ENCODE measurements at places on chromosomes 13 and 19. TPM values are rescaled to one million over a fixed set of nuclear protein-coding genes. Genes with fewer than 3 reads are reported as not detected.

- H3K27ac ChIP-seq = no peak overlapping the region
- no peaks in the 10 kb centered on the region for H3K36me3 ChIP-seq
- no peak overlapping the region for H3K4me3 ChIP-seq
- peak; percentile 72 for DNase-seq
- H3K4me1 ChIP-seq = no peaks in the 10 kb centered on the region
Measured at GRCh38 chr19:33406521-33407139, 33.1 kb downstream of the CEBPG start.

DNA sequence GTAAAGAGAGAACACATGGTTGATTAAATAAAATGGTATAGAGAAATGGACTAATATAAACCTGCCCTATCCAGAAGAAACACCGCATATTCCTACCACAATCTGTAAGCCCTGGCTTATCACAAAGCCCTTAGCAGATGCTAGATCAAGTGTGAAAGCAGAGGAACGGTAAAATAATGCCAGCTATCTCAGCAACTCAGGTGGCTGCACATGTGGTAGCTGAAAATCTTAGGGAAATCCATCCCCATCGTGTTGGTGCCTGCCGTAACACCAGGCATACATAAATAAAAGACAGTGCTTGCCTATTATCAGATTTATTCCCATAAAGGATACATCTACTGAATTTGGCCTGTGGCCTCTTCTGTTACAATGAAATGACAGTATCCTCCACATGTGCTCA is 304.1 kb upstream of the MAB21L1 start:
- no peaks in the 10 kb centered on the region for H3K4me1 ChIP-seq
- DNase-seq = no peak
- no peaks in the 10 kb centered on the region for H3K36me3 ChIP-seq
- no peak overlapping the region for H3K4me3 ChIP-seq
- H3K27ac ChIP-seq = no peak overlapping the region

- H3K27me3 ChIP-seq = no peaks in the 10 kb centered on the region
- H3K27ac ChIP-seq = no peak overlapping the region
- H3K36me3 ChIP-seq = no peaks in the 10 kb centered on the region
- no peak overlapping the region for H3K4me3 ChIP-seq
Measured at GRCh38 chr19:55096061-55096701, 20.5 kb downstream of the EPS8L1 start.

GRCh38 chr19:30359936-30360335 is 12.2 kb upstream of the ZNF536 start:
- H3K27me3 ChIP-seq = no peaks in the 10 kb centered on the region
- DNase-seq = no peak
- no peaks in the 10 kb centered on the region for H3K4me1 ChIP-seq

DNA sequence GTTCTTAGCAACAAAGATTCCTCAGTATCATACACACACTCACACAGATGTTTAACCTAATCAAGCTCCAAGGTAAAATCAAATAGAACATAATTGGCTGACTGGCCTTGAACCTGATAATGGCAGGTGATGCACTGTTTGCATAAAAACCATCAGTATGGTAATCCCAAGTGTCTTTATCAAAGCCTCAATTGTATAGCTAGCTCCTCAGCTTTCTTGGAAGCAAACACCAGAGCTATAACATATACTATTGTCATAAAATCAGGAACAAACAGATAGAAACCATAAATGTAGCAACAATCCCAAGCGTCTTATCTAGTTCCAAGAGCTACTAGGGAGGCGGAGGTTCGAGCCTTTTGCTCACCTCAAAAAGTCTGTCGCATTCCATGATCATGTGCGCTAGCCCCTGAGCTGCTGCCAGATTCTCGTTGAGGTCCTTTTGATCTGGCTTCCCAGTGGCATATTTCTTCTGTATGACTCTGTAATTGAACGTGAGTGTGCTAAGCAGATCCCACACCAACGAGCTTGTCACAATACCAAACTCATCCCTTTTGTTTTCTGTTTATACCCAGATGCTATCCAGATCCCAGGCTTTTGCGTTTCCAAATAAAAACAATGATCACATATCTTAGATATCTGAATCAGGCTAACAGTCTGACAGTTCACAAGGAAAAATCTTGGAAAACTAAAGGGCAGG is 95.3 kb downstream of the KL start:
- H3K27ac ChIP-seq = peak overlapping the region; percentile 82
- peak; percentile 55 for DNase-seq
- peaks cover 5% of the 10 kb centered on the region for H3K4me1 ChIP-seq
- no peaks in the 10 kb centered on the region for H3K27me3 ChIP-seq

DNA sequence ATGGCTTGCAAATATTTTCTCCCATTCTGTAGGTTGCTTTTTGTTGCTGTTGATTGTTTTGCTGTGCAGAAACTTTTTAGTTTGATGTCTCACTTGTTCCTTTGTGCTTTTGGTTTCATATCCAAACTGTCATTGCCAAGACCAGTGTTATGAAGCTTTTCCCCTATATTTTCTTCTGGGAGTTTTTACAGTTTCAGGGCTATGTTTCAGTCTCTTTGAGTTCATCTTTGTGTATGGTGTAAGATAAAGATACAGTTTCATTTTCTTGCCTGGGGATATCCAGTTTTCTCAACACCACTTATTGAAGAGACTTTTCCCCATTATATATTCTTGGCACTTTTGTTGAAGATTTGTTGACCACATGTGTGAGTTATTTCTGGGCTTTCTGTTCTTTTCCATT is 139.9 kb downstream of the MRPL57 start:
- no peak for DNase-seq
- no peaks in the 10 kb centered on the region for H3K27me3 ChIP-seq
- no peak overlapping the region for H3K4me3 ChIP-seq
- no peaks in the 10 kb centered on the region for H3K4me1 ChIP-seq
- no peaks in the 10 kb centered on the region for H3K36me3 ChIP-seq

GRCh38 chr13:41981951-41982715 is 21.2 kb upstream of the VWA8 start:
- no peak overlapping the region for H3K27ac ChIP-seq
- no peak for DNase-seq
- no peaks in the 10 kb centered on the region for H3K27me3 ChIP-seq
- no peaks in the 10 kb centered on the region for H3K36me3 ChIP-seq

- H3K27me3 ChIP-seq = no peaks in the 10 kb centered on the region
- H3K4me3 ChIP-seq = no peak overlapping the region
- no peaks in the 10 kb centered on the region for H3K36me3 ChIP-seq
- H3K27ac ChIP-seq = no peak overlapping the region
- DNase-seq = no peak
Measured at GRCh38 chr13:77740931-77741596, 43.6 kb downstream of the SLAIN1 start.

DNA sequence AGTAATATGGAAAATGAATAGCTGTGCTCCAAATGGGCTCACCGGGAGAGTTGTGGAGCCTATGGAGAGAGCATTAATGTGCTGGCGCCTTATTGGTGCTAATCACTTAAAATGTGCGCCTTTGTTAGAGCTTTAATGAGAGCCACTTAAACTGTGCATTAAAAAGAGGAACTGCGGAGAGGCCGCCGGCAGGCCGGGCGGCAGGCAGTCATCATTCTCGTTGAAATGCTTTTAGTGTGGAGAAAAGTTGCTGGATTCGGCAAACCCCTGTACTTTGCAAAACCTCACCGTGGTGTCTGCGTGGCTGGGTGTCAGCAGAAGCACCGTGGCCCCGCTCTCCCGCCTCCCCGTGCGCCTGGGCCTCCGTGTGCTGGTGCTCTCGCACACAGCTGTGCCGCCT is 105.5 kb downstream of the KDM4B start:
- DNase-seq = no peak
- H3K27ac ChIP-seq = no peak overlapping the region
- no peaks in the 10 kb centered on the region for H3K27me3 ChIP-seq
- no peaks in the 10 kb centered on the region for H3K4me1 ChIP-seq
- no peaks in the 10 kb centered on the region for H3K36me3 ChIP-seq

DNA sequence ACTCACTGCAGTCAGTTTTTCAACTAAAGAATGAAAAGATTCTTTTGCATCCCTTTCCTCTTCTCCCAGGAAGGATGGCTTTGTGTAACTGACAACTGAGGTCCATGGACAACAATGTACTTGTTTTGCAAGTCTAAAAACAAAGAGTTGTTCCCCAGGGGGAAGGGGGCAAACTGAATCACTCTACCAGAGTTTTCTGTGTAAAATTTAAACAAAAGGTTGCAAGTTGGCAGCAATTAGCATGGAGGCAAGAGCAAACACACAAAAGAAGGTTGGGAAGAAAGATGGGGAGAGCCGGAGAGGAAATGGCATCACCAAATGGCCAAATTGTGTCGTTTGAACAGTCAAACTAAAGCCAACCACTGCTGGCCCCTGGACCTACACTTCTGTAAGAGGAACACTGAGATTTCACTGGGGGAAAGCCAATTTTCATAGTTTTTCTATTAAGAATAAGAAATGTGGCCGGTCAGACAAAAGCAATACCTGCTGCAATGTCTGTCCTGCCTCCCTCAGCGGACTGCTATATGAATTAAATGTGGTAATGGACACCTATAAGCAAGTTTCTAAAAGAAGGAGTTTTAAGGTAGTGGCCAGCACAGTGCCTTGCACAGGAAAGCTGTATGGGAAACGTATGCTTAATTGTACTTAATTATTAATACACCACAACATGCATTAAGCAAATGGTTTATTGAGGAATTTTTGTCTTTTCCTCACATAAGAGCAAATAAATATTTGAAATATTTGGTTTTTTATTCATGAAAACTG is 16.1 kb upstream of the SACS start:
- H3K27ac ChIP-seq = no peak overlapping the region
- H3K4me3 ChIP-seq = no peak overlapping the region
- no peaks in the 10 kb centered on the region for H3K4me1 ChIP-seq
- H3K27me3 ChIP-seq = no peaks in the 10 kb centered on the region
- no peak for DNase-seq
- H3K36me3 ChIP-seq = no peaks in the 10 kb centered on the region

DNA sequence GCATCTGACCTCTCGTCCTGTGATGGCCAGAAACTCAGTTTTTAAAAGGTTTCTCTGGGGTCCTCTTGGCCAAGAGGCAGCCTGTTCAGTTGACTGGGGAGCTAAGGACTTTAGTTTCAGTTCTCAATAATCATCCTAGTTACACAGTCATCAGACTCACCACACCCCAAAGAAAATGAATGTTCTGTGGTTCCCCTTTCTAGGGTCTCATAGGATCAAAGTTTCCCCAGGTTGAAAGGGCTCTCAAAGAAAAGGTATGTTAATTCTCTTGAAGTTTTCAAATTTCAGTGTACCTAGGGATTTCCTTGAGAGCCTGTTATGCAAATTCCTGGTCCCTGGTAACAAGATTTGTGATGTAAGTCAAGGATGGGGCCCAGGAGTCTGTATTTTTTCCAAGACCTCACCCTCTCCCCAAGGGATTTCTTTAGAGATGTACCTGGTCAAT is 94.9 kb downstream of the FAM216B start:
- H3K36me3 ChIP-seq = no peaks in the 10 kb centered on the region
- H3K4me1 ChIP-seq = no peaks in the 10 kb centered on the region
- H3K4me3 ChIP-seq = no peak overlapping the region

GRCh38 chr19:48970923-48971395 is 5.8 kb downstream of the FTL start:
- peak overlapping the region; percentile 45 for H3K27ac ChIP-seq
- DNase-seq = peak; percentile 81
- no peaks in the 10 kb centered on the region for H3K27me3 ChIP-seq
- no peak overlapping the region for H3K4me3 ChIP-seq

GRCh38 chr13:20772401-20773131 is 1.2 kb downstream of the EEF1AKMT1 start:
- H3K36me3 ChIP-seq = no peaks in the 10 kb centered on the region
- no peaks in the 10 kb centered on the region for H3K27me3 ChIP-seq
- DNase-seq = no peak
- H3K4me1 ChIP-seq = no peaks in the 10 kb centered on the region
- H3K27ac ChIP-seq = peak overlapping the region; percentile 83

DNA sequence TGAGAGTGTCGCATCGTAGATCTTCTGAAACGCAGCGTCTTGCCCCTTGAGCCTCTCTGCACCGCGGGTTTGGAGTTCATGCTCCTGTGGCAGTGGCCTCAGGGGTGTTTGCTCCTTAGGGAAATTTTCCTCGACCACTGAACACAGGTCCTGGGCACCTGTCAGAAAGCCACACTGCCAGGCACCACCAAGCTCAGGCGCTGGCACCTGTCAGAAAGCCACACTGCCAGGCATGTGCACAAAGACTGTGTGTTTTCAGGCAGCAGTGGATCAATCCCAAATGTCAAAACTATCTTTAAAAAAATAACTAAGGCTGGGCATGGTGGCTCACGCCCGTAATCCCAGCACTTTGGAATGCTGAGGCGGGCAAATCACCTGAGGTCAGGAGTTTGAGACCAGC is 87.1 kb downstream of the ATP11A start:
- no peak for DNase-seq
- H3K4me3 ChIP-seq = no peak overlapping the region
- no peaks in the 10 kb centered on the region for H3K27me3 ChIP-seq
- H3K36me3 ChIP-seq = no peaks in the 10 kb centered on the region

DNA sequence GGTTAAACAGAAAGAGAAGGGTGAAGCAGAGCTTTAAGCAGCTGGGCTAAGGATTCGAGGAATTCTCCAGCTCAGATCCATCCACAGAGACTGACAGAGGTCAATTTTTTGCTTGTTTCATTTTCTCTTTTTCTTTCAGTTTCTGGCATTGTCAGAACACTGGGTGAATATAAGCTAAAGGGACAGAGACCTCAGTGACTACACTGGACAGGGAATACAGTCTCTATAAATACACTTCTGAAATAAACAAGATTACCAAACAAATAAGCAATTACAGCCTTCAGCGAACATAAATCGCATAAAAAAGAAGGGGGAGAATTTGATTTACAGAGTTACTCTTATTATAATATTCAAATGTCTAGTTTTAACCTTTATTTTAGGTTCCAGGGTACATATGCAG is 3.7 kb upstream of the ZNF441 start:
- H3K27me3 ChIP-seq = no peaks in the 10 kb centered on the region
- no peak overlapping the region for H3K4me3 ChIP-seq
- DNase-seq = no peak

Gene SULT2A1
- not detected for total RNA-seq

Gene ZNF506
- total RNA-seq = 90.3 TPM

Gene PDS5B
- 192 TPM for total RNA-seq

Gene SCEL
- total RNA-seq = not detected

Gene SIGLEC8
- total RNA-seq = not detected

Gene PLEKHJ1
- total RNA-seq = 34.4 TPM

Gene CASP14
- not detected for total RNA-seq
